ENCODE measurements at places on chromosomes 13 and 19. TPM values are rescaled to one million over a fixed set of nuclear protein-coding genes. Genes with fewer than 3 reads are reported as not detected.

- H3K27me3 ChIP-seq, result no peaks in the 10 kb centered on the region
- no peak overlapping the region for H3K4me3 ChIP-seq
- 0 out of 2 replicates have a peak, but pooled peaks cover 3% of the 10 kb centered on the region for H3K36me3 ChIP-seq
Measured at GRCh38 chr19:12260861-12261260, 33.8 kb downstream of the ZNF44 start.

- H3K36me3 ChIP-seq, result no peaks in the 10 kb centered on the region
- H3K4me3 ChIP-seq, result no peak overlapping the region
- H3K27ac ChIP-seq, result no peak overlapping the region
- peaks cover 64% of the 10 kb centered on the region for H3K27me3 ChIP-seq
- DNase-seq, result peak; percentile 43
Measured at GRCh38 chr13:42654722-42655121, 80.8 kb downstream of the TNFSF11 start.

DNA sequence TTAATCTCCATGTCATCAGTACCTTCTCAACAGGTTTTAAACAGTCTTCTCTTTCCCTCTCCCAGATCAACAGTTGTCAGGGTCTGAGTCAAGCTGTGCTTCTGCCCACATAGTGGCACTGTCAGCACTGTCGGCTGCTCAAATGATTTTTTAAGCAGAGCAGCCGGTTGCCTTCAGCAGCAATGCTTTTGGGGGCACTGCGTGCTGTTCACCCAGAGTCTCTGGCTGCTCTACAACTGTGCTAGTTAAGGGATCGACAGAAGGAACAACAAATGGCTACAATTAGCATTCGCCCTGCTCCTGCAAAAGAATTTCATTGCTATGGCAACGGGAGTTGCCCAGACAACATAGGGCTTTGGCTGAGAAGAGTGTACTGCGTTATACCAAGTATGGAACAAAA lies 412.9 kb downstream of the DIAPH3 start:
- H3K27ac ChIP-seq, result no peak overlapping the region
- no peaks in the 10 kb centered on the region for H3K36me3 ChIP-seq
- no peaks in the 10 kb centered on the region for H3K27me3 ChIP-seq
- peak; percentile 68 for DNase-seq

DNA sequence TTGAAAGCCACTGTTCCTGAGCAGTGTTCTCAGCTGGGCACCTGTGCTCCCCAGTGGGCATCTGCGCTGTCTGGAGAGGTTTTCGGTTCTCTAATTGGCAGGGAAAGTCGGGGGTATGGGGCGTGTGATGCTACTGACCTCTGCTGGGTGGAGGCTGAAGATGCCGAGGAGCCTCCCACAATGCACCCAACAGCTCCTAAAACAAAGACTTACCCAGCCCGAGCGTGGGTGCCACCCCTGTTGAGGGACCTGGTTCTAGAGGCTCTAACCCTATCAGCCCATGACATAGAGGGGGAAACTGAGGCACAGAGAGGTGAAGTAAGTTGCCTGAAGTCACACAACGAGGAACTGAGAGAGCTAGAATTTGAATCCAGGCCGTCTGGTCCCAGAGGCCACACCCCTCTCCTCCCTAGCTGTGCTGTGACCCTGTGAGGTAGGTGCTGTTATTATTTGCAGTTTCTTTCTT lies 2.3 kb downstream of the SPACA4 start:
- no peak overlapping the region for H3K4me3 ChIP-seq
- no peaks in the 10 kb centered on the region for H3K27me3 ChIP-seq
- H3K4me1 ChIP-seq, result no peaks in the 10 kb centered on the region
- H3K36me3 ChIP-seq, result no peaks in the 10 kb centered on the region
- peak; percentile 73 for DNase-seq

DNA sequence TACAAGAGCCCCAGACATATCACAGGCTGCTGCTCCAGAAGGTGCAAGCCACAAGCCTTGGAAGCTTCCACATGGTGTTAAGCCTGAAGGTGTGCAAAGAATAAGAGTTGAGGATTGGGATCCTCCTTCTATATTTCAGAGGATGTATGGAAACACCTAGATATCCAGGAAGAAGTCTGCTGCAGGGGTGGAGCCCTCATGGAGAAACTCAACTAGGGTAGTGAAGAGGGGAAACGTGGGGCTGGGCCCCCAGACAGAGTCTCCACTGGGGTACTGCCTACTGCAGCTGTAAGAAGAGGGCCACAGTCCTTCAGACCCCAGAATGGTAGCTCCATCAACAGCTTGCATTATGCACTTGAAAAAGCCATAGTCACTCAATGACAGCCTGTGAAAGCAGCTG lies 1444.0 kb downstream of the SLITRK1 start:
- DNase-seq, result no peak
- no peaks in the 10 kb centered on the region for H3K36me3 ChIP-seq
- H3K4me3 ChIP-seq, result no peak overlapping the region
- no peak overlapping the region for H3K27ac ChIP-seq
- no peaks in the 10 kb centered on the region for H3K4me1 ChIP-seq

DNA sequence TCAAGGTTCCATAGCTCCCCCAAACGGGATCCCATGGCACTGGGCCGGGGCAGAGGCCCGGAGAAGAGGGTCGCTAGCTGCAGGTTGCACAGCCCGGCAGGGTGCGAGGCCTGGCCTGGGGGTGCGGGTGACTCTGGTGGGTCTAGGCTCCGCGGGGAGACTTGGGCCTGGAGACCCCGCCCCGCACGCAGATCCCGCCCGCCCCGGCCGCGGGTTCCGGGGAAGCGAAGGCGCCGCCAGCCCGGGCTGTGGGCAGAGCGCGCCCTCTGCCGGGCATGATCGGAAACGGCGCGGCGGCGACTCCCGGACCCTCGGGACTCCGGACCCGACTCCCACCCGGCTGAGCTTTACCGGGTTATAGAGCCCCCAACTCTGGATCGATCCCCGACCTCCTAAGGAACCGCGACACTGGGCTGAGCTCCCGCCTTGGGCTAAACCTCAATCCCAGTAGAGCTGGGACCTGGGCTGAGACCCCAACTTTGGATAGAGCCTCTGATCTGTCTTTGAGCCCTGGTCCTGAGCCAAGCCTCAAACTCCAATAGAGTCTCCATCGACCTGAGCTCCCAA lies 3.1 kb upstream of the TNFAIP8L1 start:
- DNase-seq, result peak; percentile 74
- no peaks in the 10 kb centered on the region for H3K36me3 ChIP-seq
- H3K4me3 ChIP-seq, result peak overlapping the region; percentile 73
- peaks cover 11% of the 10 kb centered on the region for H3K4me1 ChIP-seq

DNA sequence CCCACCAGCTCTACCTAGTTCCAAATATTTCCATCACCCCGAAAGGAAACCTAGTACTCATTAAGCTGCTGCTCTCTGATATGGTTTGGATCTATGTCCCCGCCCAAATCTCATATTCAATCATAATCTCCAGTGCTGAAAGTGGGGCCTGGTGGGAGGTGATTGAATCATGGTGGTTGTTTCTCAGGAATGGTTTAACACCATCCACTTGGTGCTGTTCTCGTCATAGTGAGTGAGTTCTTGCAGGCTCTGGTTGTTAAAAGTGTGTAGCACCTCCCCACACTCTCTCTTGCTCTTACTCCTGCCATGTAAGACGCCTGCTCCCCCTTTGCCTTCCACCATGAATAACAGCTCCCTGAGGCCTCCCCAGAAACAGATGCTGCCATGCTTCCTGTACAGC lies 43.4 kb upstream of the MED4 start:
- no peak for DNase-seq
- H3K36me3 ChIP-seq, result no peaks in the 10 kb centered on the region
- no peak overlapping the region for H3K27ac ChIP-seq
- no peaks in the 10 kb centered on the region for H3K4me1 ChIP-seq

DNA sequence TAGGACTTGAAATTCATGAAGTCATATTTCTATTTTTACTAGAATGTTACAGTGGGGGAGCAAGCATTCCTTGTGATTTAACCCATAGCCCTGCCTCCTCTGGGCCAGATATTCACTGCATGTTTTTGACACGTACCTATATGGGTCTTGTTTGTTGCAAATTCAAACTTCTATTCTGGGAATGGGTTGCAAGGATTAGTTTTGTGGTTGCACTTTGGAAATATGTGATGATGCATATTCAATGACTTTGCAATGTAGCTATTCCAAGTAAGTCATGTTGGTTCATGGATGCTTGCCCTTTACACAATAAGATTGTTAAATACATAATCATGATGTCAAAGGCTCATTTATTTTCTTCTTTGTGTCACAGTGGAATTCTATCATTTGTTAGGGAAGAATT lies 440.8 kb downstream of the TDRD3 start:
- H3K4me3 ChIP-seq, result no peak overlapping the region
- no peaks in the 10 kb centered on the region for H3K27me3 ChIP-seq
- no peaks in the 10 kb centered on the region for H3K36me3 ChIP-seq

DNA sequence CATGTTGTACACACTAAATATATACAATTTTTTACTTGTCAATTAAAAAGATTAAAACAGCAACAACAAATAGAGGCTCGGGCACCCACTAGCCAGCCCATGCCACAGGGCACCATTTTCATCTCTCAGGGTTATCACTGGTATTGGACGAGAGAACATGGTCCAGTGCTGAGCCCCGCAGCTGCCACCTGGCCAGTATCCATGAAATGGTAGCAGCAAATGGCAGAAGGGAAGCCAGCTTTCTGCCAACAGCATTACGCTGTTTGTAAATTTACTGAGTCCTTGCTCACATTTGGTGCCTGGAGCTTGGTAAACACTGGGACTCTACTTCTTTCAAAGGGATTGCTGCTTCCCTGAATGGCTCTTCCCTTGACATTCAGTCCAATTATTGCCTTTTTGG lies 87.9 kb upstream of the WASF3 start:
- H3K4me3 ChIP-seq, result no peak overlapping the region
- H3K27ac ChIP-seq, result no peak overlapping the region
- H3K36me3 ChIP-seq, result no peaks in the 10 kb centered on the region

DNA sequence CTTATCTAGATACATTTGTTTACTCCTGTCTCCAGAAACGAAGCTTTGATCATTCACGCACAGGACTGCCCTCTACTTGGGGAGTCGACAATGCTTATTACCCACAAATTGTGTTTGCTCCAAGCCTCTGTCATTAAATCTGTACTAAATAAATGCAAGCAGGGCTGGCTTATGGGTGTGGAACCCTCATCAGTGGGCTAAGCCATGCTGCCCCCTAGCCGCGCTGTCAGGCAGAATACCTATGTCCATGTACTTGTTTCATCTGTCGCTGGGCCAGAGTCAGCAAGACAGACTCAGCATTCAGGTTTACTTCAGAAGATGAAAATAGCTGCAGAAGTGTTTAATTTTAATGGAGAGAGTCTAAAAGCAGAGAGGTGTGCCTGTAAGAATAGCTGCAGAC lies 110.0 kb upstream of the PRR20A start:
- H3K27ac ChIP-seq, result no peak overlapping the region
- H3K4me3 ChIP-seq, result no peak overlapping the region
- no peaks in the 10 kb centered on the region for H3K4me1 ChIP-seq
- no peaks in the 10 kb centered on the region for H3K36me3 ChIP-seq
- DNase-seq, result no peak

GRCh38 chr19:51456541-51457290 lies 1.5 kb downstream of the SIGLEC8 start:
- H3K4me3 ChIP-seq, result no peak overlapping the region
- no peak overlapping the region for H3K27ac ChIP-seq
- no peak for DNase-seq

DNA sequence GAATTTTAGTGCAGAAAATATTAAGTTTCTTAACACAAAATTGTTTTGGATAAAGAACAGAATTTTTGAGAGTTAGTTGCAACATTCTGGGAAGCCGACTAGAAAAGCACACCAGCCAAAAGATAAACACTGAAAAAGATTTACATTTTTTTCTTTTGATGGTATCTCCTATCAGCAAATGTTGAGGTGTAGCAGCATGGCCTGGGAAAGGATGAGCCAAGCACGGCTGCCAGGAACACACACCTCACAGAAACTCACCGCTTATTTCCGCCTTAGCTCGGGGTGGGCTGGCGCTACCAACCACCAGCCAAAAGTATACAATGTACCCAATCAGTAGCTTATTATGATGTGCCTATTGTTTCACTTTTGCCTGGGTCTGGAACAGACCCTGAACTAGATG lies 134.7 kb downstream of the MIPEP start:
- no peak overlapping the region for H3K4me3 ChIP-seq
- H3K4me1 ChIP-seq, result peaks cover 19% of the 10 kb centered on the region
- no peaks in the 10 kb centered on the region for H3K36me3 ChIP-seq
- H3K27ac ChIP-seq, result no peak overlapping the region
- no peaks in the 10 kb centered on the region for H3K27me3 ChIP-seq

- H3K4me3 ChIP-seq, result no peak overlapping the region
- H3K27me3 ChIP-seq, result no peaks in the 10 kb centered on the region
- no peaks in the 10 kb centered on the region for H3K36me3 ChIP-seq
- no peak for DNase-seq
- H3K4me1 ChIP-seq, result no peaks in the 10 kb centered on the region
Measured at GRCh38 chr13:41413872-41414271, 43.5 kb upstream of the RGCC start.

GRCh38 chr19:44308011-44308410 lies 3.2 kb upstream of the ZNF235 start:
- H3K36me3 ChIP-seq, result no peaks in the 10 kb centered on the region
- peak; percentile 78 for DNase-seq
- no peaks in the 10 kb centered on the region for H3K27me3 ChIP-seq
- no peak overlapping the region for H3K4me3 ChIP-seq
- H3K4me1 ChIP-seq, result peaks cover 15% of the 10 kb centered on the region

GRCh38 chr19:56404705-56405056 lies 549 bp downstream of the ZNF583 start:
- peak overlapping the region; percentile 85 for H3K27ac ChIP-seq
- peaks cover 28% of the 10 kb centered on the region for H3K36me3 ChIP-seq
- no peaks in the 10 kb centered on the region for H3K27me3 ChIP-seq
- H3K4me3 ChIP-seq, result peak overlapping the region; percentile 100
- DNase-seq, result peak; percentile 23
- H3K4me1 ChIP-seq, result peaks cover 11% of the 10 kb centered on the region

- peak; percentile 18 for DNase-seq
- no peaks in the 10 kb centered on the region for H3K27me3 ChIP-seq
- H3K4me3 ChIP-seq, result no peak overlapping the region
- H3K4me1 ChIP-seq, result 0 out of 2 replicates have a peak, but pooled peaks cover 4% of the 10 kb centered on the region
Measured at GRCh38 chr13:49615836-49616675, 12.3 kb upstream of the ARL11 start.

DNA sequence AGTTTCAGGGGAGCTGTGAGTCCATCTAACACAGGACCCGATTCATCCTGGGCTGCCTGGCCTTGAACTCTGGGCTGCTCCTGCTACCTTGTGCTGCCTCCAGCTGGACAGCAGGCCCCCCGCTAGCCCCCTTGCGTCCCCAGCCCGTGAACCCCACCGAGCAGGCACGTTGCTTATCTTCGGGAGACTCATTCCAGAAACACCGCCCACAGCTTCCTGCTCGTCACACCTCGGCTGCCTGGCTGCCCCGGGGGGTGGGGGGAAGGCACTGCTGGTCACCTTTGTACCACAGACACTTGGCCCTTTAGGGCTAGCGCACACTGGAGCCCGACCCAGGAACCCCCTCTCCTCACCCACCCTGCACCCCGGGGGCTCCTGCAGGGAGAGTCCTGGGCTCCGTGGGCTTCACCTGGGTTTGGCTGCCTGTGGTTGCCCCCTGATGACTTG lies 48.1 kb downstream of the CRTC1 start:
- no peaks in the 10 kb centered on the region for H3K27me3 ChIP-seq
- DNase-seq, result no peak
- H3K36me3 ChIP-seq, result no peaks in the 10 kb centered on the region
- no peak overlapping the region for H3K27ac ChIP-seq

- H3K36me3 ChIP-seq, result no peaks in the 10 kb centered on the region
- no peak overlapping the region for H3K27ac ChIP-seq
- H3K4me3 ChIP-seq, result no peak overlapping the region
- DNase-seq, result no peak
Measured at GRCh38 chr13:48096670-48097069, 1.8 kb upstream of the MED4 start.

Gene IL11
- polyA plus RNA-seq, result 6.7 TPM

Gene CUL4A
- 67.3 TPM for polyA plus RNA-seq

Gene LGALS14
- polyA plus RNA-seq, result not detected

Gene P2RY11
- 2.5 TPM for polyA plus RNA-seq

Gene CACNG7
- polyA plus RNA-seq, result not detected

Gene NRTN
- polyA plus RNA-seq, result not detected

Gene LIPE
- 1.1 TPM for polyA plus RNA-seq

Gene KLK2
- polyA plus RNA-seq, result not detected

Gene FUT3
- not detected for polyA plus RNA-seq

Gene DZIP1
- 5.8 TPM for polyA plus RNA-seq

Gene CRX
- not detected for polyA plus RNA-seq
